ENCODE measurements at places on chromosomes 7 and 10.

DNA sequence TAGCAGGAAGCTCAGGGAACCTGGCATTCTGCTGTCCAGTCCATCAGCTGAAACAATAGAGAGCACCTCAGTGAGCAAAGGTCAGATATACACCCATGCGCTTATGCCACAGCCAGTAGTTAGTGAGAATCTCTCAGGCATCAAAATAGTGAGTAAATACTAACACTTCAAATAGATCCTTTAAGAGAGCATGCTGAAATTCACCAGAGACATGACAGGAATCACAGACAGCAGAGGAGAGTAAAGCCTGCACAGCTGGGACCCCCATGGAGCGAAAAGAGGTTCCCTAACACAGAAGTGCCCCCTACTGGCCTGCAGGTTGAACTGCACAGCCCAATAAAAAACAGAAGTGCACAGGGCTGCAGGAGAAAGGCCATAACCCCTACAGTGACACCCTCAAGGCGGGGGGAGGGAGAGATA, 57.6 kb upstream of the ANTXRL start:
- DNase-seq, result peak; percentile 10

GRCh38 chr7:135224027-135224426, 9.6 kb upstream of the STRA8 start:
- peak; percentile 37 for DNase-seq

- DNase-seq, result no peak
Measured at GRCh38 chr7:69882269-69882668, 284.0 kb downstream of the AUTS2 start.

DNA sequence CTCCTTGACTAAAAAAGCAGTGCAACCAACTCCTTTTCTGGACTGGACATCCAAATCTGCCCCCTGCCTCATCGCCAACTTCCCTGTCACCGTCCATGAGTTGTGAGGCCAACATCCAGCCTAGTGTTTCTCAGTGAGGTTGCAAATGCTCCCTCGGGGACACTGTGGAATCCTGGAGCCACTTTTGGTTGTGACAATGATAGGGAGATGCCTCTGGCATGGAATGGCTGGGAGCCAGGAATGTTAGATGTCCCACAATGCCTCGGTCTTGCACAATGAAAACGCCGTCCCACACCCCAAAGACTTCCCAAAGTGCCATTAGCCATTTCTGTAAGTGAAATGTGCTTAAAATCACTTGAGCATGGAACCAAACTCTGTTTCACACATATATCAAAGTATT, 105.2 kb downstream of the OSBPL3 start:
- no peak for DNase-seq

GRCh38 chr10:78004215-78005026, 24.9 kb downstream of the POLR3A start:
- DNase-seq, result no peak

GRCh38 chr10:113496111-113497109, 56.4 kb upstream of the HABP2 start:
- DNase-seq, result no peak

GRCh38 chr10:5070648-5071410, 23.4 kb upstream of the AKR1C3 start:
- no peak for DNase-seq

- no peak for DNase-seq
Measured at GRCh38 chr7:147658392-147658967, 932.1 kb upstream of the C7orf33 start.

- DNase-seq, result no peak
Measured at GRCh38 chr10:110686949-110687348, 42.8 kb downstream of the RBM20 start.

DNA sequence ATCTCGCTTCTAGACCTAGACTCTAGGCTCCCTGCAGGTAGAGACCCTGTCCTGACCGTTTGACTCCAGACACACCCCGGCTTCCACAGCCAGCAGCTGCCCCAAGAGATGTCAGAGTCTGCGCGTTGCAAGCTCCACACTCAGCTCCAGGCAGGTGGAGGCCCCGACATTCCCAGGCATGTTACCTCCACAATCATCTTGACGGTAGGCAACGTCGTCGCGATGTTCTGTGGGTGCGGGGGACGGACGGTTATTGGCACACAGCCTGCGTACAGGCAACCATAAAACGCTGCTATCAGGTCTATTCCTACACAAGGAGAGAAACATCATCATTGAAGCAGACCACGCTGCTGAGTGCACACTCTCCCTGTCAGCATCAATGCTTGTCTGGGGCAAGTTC, 213.2 kb downstream of the ZMYND11 start:
- DNase-seq, result no peak
